A673 (cell line): ENCODE measurements at places on chromosomes 3 and 15.

GRCh38 chr3:23264413-23264812 lies 61.3 kb downstream of the UBE2E2 start:
- no peak for DNase-seq

DNA sequence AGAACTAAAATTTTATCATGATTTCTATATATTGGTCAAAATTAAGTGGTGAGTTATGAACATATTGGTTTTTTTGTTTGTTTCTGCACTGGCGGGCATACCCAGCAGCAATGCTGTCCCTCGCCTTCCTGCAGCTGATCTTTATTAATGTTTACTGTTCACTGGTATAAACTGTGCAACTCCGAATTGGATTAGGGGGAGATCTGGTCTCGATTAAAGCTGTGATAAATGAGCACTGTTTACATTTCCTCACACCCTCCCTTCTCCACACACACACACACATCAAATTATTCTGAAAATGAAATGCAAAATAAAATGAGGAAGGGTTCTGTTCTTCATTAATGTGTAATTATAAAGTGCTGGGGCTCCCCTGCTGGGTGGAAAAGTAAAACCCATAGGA lies 48.5 kb upstream of the DAZL start:
- DNase-seq, result no peak

DNA sequence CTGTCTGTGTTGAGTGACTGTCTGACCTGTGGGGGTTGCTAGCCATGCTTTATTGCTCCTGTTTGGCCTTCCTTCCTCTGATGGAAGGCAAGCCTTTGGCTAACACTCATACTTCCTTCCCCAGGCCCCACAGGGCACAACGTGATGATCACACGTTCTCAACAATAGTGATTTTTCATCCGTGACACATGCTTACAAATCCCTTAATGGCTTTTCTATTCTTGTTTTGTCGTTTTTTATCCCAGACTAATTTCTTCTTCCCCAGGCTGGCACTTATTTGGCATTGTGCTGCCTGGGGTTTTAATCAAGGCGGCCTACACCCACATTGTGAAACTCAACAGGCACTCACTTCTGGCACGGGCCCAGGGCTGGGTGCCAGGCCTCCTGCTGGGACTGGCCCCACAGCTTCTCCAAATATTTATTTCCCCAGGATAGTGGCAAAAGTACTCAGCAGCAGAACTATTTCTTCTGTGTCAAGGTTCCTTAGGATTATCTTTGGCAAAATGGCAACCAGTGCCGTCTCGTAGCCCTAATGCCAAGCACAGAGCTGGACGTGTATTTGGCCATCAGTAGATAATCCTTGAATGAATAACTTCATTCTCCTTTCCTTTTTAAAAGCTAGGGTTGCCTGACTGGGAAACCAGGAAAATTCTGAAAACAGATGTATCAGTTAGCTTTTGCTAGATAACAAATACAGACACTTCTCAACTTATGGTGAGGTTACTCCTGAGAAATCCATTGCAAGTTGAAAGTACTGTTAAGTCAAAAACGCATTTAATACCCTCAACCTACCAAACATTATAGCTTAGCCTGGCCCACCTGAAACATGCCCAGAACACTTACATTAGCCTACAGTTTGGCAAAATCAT lies 30.6 kb downstream of the CMTM7 start:
- peak; percentile 92 for DNase-seq

GRCh38 chr15:64125978-64126377 lies 25.6 kb upstream of the SNX22 start:
- DNase-seq, result no peak

DNA sequence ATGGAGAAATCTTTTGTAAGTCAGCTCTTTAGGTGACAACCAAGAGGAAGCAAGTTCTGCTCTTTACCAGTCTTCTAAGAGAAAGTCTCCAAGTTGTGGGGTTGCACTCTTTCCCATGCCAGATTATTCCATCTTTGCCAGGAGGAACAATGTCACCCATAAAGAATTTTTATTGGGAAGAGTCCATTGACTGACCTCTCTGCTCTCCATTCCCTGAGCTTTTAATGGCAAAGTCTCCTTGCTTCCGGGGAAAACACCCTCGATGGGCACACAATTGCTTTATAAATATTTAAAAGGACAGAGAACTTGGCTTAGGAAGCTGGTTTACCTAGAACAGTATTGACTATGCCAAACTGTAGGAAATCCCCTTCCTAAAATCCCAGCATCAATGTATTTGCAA lies 19.9 kb upstream of the UBE2E1 start:
- DNase-seq, result no peak

DNA sequence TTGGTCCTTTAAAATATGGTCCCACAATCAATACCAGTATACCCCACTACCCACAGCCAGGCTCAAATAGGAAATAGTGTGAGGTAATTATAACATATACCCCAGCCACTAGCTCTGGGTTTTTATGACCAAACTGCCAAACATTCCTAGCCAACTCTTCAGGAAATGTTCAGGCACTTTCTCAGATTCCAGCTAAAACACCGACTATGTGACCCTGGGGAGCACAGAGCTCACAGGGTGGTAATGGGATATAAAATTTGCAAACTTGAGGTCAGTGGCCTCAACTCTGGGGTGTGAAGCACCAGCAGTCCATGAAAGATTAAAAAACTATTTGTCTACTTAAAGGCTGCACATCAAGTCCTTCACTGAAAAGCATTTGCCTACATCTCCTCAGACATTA lies 12.9 kb downstream of the FBN1 start:
- DNase-seq, result no peak

- DNase-seq, result peak; percentile 24
Observed at GRCh38 chr3:131568460-131568859, 65.7 kb upstream of the MRPL3 start.

DNA sequence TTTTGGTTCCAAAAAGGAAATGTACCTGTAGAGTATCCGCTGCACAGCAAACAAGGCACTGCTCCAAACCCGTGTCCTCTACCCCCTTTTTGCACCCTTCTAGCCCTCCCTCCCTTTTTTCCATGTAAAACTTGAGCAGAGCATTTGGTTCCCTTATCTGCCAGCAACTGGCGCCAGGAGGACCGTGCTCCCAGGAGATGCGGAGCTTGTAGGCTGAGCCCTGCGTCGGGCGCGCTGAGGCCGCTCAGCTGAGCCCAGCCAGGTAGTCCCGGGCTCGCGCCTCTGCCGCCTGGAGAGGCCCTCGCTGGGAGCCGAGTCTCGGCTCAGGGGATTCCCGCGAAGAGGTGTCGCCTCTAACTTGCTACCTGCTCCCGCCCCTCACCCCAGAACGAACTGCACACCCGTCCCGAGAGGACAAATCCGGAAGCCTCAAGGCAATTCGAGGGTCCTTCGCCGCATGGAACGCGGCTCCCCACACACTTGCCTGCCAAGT lies 575 bp downstream of the TRPM7 start:
- peak; percentile 66 for DNase-seq

DNA sequence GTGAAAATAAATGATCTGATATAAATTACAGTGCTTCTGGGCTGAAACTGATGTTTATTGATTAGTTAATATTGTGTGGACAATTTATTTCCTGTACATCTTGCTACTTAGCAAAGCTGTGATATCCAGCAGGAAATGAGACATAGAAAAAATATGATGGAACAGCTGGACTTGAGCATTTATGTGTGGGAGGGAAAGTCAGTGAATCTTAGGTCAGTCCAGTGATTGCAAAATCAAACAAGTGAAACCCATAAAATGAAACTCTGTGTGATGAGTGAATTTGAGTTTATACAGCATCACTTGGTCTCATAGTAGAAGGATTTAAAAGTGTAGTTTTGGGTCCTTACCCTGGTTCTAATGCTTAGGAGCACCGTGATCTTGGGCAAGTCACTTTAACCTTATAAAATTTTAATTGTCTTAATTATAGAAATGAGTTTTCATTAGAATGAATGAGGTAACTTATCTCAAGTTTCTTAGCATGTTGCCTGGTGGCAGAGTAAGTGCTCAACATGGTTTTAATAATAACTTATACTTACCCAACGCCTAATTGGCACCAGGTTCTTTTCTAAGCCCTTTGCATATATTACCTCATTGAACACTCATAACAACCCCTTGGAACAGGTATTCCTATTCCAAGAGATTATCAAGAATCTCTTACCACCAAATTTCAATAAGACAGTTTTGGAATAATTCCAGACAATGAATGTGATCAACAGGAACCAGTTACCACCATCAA lies 194.6 kb downstream of the ADAMTSL3 start:
- DNase-seq, result peak; percentile 78

DNA sequence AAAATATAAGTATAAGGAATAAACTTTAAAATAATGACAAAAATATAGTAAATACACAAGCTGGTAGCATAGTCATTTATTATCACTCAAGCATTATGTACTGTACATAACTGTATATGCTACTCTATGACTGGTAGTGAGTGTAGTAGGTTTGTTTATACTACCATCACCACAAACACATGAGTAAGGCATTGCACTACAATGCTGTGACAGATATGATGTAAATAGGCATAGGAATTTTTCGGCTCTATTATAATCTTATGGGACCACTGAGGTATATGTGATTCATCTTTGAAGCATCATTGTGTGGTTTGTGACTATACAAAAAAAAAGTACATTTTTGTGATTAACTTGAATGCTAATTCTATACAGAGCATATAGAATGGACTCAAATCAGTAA lies 35.3 kb upstream of the FBN1 start:
- no peak for DNase-seq

DNA sequence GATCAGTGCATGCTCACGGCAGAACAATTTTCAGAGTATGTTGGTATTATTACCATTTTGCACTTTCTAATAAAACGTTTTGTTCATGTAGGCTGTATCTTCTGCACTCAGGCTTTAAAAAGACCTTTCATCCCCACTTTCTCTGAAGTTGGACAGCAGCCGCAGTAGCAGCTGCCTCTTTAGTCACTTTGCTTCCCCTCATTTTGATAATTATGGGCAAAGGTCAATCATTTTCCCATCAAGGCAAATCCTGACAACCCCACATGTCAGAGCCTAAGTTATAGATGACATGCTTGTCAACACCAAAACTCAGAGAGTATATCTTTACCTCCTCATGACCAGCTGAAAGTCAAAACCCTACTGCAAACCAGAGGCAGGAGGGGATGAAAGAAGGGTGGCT lies 99.7 kb downstream of the ROBO2 start:
- DNase-seq, result no peak

DNA sequence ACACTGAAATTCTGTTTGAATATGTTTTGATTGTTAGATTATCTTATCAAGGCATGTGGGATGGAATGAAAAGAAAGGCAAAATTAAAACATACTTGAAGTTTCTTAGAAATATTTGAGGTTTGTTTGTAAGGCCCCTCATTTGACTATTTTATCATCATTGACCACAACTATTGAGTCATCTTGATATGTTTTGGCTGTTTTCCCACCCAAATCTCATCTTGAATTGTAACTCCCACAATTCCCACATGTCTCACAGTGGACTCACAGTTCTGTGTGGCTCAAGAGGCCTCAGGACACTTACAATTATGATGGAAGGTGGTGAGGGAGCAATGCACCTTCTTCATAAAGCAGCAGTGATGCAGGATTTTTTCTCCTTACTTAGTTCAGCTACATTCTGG lies 917.1 kb downstream of the PLOD2 start:
- no peak for DNase-seq

- no peak for DNase-seq
Observed at GRCh38 chr3:10845839-10846656, 30.0 kb downstream of the SLC6A11 start.

GRCh38 chr3:134802428-134803050 lies 7.5 kb downstream of the EPHB1 start:
- DNase-seq, result no peak

DNA sequence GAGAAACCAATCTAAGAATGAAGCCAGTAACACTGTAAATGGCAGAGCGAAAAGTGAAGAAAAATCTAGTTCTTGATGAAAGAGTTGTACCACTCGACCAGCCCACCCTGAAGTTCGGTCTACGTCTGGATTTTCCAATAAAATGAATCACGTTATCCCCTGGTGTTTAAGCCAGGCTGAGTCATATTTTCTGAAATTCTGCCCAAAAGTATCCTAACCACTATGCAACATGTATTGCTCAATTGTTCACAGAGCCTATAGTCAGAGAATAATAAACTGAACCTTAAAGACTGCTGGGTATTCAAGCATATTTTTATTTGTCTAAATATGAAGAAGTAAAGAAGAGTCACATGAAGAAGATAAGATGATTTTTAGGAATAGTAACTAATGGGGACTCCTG lies 245.7 kb downstream of the FGF12 start:
- DNase-seq, result peak; percentile 58

DNA sequence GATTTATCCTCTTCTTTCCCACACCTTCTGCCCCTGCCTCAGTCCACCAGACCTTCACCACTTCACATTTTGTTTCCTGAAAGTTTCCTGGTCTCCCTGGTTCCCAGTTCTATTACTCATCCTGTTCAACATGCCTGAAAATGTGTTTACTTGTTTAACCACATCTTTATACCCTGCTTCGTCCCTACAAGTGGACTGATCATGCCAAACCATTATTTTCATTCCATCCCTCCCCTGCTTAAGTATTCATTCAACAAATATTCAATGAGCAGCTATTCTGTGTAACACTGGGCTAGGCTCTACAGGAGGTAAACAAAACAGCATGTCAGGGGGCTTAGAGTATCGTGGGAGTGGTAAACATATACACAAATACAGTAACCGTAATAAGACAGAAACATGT lies 5.5 kb downstream of the MYO5A start:
- no peak for DNase-seq

- DNase-seq, result no peak
Observed at GRCh38 chr3:9071936-9072666, 108.8 kb upstream of the RAD18 start.

GRCh38 chr15:38650936-38651327 lies 86.3 kb upstream of the RASGRP1 start:
- DNase-seq, result no peak

DNA sequence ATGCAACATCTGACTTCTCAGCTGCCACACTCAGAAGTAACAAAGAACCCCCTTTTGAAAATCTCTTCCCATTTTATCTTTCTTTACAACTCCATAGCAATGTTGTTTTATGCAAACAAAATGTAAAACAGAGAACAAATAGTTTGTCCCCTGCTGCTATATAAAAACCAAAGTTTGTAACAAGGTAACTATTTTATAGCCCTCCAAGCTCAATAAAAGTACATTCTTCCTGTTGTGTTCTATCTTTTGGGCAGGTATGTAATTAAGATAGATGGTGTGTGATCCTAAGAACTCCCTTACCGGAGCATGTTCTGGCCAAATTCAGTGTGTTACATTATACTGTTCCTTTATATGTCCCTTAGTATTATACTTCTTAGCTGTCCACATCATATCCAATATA lies 12.6 kb upstream of the CGNL1 start:
- DNase-seq, result no peak

GRCh38 chr3:125141596-125142419 lies 70.7 kb downstream of the SLC12A8 start:
- peak; percentile 28 for DNase-seq

DNA sequence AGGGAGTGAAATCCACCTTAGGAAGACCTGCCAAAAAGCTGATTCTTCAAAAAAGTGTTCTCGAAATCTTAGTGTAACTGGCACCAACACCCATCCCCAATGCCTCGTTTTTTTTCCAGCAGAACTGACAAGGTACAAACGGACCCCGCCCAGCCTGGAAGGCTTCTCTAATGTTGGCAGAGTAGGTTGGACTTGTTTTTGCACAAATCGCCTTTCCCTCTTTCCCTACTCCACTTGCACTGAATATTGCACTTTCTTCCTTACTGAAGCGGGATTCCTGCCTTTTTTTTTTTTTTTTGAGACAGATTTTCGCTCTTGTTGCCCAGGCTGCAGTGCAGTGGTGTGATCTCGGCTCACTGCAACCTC lies 544 bp upstream of the TIMMDC1 start:
- peak; percentile 5 for DNase-seq
